ENCODE measurements at places on chromosomes 7 and 10. TPM values are rescaled to one million over a fixed set of nuclear protein-coding genes. Genes with fewer than 3 reads are reported as not detected.

DNA sequence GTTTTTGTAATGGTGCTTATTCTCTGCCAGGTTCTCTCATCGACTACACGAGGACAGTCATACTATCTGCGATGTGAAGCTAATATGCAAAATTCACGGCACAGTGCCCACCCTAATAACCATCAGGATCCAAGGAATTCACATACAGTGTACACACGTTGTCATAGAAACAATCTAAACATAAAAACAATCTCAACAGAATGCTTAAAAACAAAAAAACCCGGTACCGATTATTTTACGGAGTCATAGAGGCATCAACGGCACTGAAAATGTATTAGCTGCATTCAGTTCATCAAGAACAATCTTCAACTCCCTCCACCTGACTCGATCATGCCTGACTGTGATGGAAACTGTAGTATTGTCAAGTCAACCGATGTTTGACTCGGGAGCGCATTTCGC, 628 bp downstream of the MRPS33 start:
- H3K27me3 ChIP-seq, result no peaks in the 10 kb centered on the region
- peak overlapping the region; percentile 81 for H3K4me3 ChIP-seq
- no peak for DNase-seq
- H3K27ac ChIP-seq, result peak overlapping the region; percentile 85

DNA sequence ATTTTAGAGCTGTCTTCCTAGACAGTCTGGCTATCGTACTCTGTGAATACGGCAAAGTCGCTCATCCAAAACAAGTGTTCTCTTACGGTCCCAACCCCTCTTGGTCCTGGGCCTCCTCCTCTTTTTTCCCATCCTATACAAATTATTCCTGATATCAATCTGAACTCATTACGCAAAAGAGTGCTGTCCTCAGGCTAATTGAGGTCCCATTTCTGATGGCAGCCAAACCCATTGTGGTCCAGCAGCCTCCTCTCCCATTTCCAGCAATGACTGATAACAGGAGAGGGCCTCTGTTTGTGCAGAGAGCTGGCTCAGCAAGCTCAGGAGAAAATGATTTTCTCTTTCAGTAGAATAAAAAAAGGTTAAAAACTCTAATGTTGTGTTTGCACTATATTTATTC, 203.4 kb upstream of the GHITM start:
- H3K4me1 ChIP-seq, result no peaks in the 10 kb centered on the region
- no peak overlapping the region for H3K27ac ChIP-seq
- no peaks in the 10 kb centered on the region for H3K27me3 ChIP-seq
- H3K36me3 ChIP-seq, result no peaks in the 10 kb centered on the region
- H3K4me3 ChIP-seq, result no peak overlapping the region

DNA sequence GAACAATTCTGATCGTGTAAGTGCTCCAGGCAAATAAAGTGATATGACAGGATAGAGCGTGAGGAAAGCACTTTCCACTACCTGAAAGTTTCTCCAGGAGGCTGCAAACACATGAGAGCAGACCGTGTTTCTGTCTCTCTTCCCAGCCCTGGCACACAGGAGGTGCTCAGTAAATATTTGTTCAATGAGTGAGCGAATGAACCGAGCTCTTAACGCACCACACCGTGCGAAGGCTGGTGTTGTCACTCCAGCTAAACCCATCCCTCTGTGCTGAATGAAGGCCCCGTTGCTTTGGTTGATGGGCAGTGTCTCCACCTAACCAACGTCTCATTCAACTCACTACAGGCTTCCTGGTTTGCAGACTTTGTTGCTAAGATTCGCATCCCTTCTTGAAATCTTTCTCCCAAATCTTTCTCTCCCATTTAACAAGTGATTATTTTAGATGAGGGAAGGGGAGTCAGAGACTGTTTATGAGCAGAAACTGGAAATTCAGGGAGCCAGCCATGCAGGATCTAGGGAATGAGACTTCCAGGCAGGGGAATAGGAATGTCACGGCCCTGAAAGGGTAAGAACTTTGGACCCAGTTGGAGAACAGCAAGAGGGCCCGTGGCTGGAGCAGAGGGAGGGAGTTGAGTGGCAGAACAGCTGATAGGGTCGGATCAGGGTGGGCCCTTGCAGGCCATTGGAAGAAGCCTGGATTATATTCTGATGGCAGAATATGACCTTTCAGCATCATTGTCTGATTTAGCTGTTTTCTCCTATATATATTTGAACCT, 282.6 kb downstream of the CAMK1D start:
- H3K4me1 ChIP-seq, result peaks cover 41% of the 10 kb centered on the region
- no peaks in the 10 kb centered on the region for H3K36me3 ChIP-seq
- no peak for DNase-seq
- H3K27me3 ChIP-seq, result no peaks in the 10 kb centered on the region

DNA sequence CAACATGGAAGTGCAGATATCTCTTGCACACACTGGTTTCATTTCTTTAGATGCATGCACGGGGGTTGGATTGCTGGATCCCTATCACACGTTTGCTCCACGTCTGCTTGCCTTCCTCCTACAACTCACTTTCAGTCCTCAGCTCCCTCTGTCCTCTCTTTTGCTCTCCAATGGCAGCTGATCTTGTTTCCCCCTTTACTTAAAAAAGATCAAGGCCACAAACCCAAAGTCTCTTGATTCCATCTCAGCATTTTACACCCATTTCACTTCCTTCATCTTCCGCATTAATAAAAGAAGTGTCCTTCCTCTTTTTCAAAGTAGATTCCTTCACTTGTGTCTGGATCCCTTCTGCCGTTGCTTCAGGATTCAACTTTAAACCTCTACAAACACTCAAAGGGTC, 245.2 kb downstream of the DOCK4 start:
- no peaks in the 10 kb centered on the region for H3K27me3 ChIP-seq
- DNase-seq, result no peak
- peaks cover 5% of the 10 kb centered on the region for H3K4me1 ChIP-seq
- H3K27ac ChIP-seq, result no peak overlapping the region
- no peak overlapping the region for H3K4me3 ChIP-seq

DNA sequence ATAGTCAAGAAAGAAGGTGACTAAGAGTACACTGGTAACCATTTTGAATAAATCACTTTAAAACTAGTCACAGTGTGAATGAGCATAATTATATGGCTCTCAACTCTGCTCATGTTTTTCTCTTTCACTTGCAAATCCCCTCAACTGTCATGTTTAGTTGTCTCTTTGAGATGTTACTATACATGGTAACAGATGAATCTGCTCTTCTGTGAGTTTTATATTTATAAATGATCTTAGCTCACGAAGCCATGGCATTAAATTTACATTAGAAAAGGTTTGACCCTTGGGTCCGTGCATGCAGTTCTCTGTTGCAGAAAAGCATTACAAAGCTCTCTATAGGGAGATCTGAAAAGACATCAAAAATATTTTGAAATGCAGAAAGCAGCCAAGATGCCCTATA, 33.0 kb upstream of the LRRTM3 start:
- no peak overlapping the region for H3K27ac ChIP-seq
- H3K4me1 ChIP-seq, result no peaks in the 10 kb centered on the region
- H3K36me3 ChIP-seq, result no peaks in the 10 kb centered on the region
- no peak for DNase-seq
- no peaks in the 10 kb centered on the region for H3K27me3 ChIP-seq

- H3K4me3 ChIP-seq, result no peak overlapping the region
- H3K36me3 ChIP-seq, result no peaks in the 10 kb centered on the region
- H3K27ac ChIP-seq, result no peak overlapping the region
Observed at GRCh38 chr7:81990395-81990794, 220.5 kb upstream of the HGF start.

DNA sequence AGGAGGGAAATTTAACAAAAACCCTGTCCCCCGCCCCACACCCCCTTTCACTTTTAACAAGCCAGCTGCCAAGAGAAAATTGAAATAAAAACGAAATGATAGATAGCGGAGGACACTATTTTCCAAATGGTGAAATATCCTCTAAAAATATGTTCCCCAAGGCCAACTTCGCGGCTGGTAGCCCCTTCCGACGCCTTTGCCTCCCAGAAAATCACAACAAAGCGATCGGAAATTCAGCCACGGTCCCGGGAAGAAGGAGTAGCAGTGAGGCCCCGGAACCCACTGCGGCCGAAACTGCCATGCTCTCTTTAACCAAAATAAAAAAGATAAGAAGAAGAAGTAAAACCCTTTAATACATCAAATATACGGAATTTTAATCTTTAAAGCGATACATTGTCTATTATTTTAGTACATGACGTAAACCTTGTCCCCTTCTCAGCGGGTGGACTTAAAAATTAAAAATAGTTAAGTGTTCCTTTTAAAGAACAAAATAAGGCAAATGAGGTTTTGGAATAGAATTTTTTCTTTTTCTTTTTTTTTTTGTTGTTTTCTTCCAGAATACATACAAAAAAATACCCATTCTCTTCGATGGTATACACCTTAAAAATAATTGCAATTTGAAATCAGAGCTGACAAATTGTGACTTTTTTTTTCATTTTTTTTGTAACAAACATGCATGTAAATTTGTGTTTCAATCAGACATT, 3.9 kb downstream of the ZNF503 start:
- no peaks in the 10 kb centered on the region for H3K27me3 ChIP-seq
- no peaks in the 10 kb centered on the region for H3K36me3 ChIP-seq
- peaks cover 15% of the 10 kb centered on the region for H3K4me1 ChIP-seq
- H3K27ac ChIP-seq, result no peak overlapping the region
- no peak for DNase-seq
- no peak overlapping the region for H3K4me3 ChIP-seq

DNA sequence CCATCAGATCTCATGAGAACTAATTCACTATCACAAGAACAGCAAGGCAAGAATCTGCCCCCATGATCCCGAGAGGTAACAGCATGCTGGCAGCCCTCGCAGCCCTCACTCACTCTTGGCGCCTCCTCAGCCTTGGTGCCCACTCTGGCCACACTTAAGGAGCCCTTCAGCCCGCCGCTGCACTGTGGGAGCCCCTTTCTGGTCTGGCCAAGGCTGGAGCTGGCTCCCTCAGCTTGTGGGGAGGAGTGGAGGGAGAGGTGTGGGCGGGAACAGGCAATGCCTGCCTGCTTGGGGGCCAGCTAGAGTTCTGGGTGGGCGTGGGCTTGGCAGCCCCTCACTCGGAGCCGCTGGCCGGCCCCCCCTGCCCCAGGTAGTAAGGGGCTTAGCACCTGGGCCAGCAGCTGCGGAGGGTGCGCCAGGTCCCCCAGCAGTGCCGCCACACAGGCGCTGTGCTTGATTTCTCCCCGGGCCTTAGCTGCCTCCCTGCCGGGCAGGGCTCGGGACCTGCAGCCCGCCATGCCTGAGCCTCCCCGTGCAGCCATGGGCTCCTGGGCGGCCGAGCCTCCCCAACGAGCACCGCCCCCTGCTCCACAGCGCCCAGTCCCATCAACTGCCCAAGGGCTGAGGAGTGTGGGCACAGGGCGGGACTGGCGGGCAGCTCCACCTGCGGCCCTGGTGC, 24.0 kb upstream of the ZNF438 start:
- no peak overlapping the region for H3K27ac ChIP-seq
- no peaks in the 10 kb centered on the region for H3K36me3 ChIP-seq
- H3K27me3 ChIP-seq, result no peaks in the 10 kb centered on the region
- H3K4me3 ChIP-seq, result no peak overlapping the region

DNA sequence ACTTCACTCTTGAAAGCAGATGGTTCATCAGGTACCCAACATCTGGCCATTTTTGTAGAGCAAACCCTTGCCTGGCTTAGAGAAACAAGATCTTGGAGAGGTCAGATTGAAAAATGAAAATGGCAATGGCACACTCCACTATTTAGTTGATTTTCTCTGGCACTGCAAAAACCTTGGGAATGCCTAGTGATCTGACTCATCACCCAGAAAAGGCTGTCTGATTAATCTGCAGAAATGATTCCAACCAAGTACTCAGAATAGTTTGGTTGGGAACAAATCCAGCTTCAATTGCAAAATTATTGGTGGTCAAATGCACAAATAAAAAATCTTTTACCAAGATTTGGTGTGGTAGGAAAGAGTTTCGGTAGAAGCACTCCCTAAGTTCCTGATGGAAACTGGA, 351.2 kb downstream of the PHTF2 start:
- DNase-seq, result no peak
- no peak overlapping the region for H3K27ac ChIP-seq
- no peaks in the 10 kb centered on the region for H3K4me1 ChIP-seq
- H3K4me3 ChIP-seq, result no peak overlapping the region
- H3K27me3 ChIP-seq, result no peaks in the 10 kb centered on the region

DNA sequence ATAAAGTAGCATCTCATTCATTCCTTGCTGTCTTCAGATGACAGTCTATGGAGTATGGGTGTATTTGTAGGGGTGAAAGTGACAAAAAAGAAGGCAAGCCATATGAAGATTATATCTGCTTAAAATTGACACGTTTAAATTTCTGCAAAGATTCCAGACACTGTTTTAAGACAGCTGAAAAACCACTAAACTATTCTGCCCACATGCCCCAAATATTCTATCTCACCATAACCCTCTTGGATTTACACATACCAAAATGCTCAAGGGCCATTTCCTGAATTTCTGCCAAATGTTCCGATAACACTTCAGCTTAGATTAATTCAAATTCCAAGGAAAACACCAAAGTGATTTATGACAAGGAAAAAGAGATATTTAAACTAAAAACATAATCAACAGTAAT, 99.9 kb upstream of the IL6 start:
- H3K4me3 ChIP-seq, result no peak overlapping the region
- H3K36me3 ChIP-seq, result no peaks in the 10 kb centered on the region
- H3K4me1 ChIP-seq, result no peaks in the 10 kb centered on the region
- H3K27me3 ChIP-seq, result no peaks in the 10 kb centered on the region
- no peak for DNase-seq

GRCh38 chr7:255721-256361, 34.1 kb upstream of the FOXL3 start:
- no peak overlapping the region for H3K27ac ChIP-seq
- H3K36me3 ChIP-seq, result peaks cover 33% of the 10 kb centered on the region
- no peaks in the 10 kb centered on the region for H3K4me1 ChIP-seq
- H3K27me3 ChIP-seq, result no peaks in the 10 kb centered on the region
- no peak overlapping the region for H3K4me3 ChIP-seq

GRCh38 chr7:157752832-157753291, 416.1 kb downstream of the DNAJB6 start:
- H3K4me1 ChIP-seq, result no peaks in the 10 kb centered on the region
- H3K27ac ChIP-seq, result no peak overlapping the region
- no peak overlapping the region for H3K4me3 ChIP-seq

TEX36 gene
- total RNA-seq, result not detected

DNA sequence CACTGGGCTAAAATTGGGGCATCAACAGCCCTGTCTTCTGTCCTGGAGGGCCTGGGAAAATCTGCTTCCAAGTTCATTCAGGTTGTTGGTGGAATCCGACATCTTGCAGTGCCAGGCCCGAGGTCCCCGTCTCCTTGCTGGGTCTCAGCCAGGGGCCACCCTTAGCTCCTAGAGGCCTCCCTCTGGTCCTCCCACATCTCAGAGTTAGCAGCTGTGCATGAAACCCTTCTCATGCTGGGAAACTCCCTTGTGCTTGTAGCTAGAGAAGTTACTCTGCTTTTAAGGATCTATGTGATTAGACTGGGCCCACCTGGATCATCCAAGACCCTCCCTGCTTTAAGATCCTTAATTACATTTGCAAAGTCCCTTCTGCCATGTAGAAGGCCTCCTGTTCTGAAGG, 15.3 kb downstream of the HIP1 start:
- H3K27me3 ChIP-seq, result no peaks in the 10 kb centered on the region
- H3K4me1 ChIP-seq, result no peaks in the 10 kb centered on the region
- H3K36me3 ChIP-seq, result no peaks in the 10 kb centered on the region
- H3K27ac ChIP-seq, result no peak overlapping the region

DRGX gene
- total RNA-seq, result not detected

- no peaks in the 10 kb centered on the region for H3K36me3 ChIP-seq
- no peak overlapping the region for H3K27ac ChIP-seq
- H3K27me3 ChIP-seq, result no peaks in the 10 kb centered on the region
- no peak for DNase-seq
- peaks cover 4% of the 10 kb centered on the region for H3K4me1 ChIP-seq
Observed at GRCh38 chr7:1839701-1840100, 169.6 kb downstream of the ELFN1 start.
